Stimulated activated CD4-positive, alpha-beta T cell treated with anti-CD3 and anti-CD28 coated beads, Interleukin-4, amount 100 ng/mL, for 4 hours (primary cell): ENCODE measurements at places on chromosomes 12 and 14.

- DNase-seq, result no peak
Measured at GRCh38 chr12:13504736-13505135, 308.2 kb downstream of the EMP1 start.

GRCh38 chr14:59422069-59422881 is 42.9 kb downstream of the GPR135 start:
- no peak for DNase-seq

DNA sequence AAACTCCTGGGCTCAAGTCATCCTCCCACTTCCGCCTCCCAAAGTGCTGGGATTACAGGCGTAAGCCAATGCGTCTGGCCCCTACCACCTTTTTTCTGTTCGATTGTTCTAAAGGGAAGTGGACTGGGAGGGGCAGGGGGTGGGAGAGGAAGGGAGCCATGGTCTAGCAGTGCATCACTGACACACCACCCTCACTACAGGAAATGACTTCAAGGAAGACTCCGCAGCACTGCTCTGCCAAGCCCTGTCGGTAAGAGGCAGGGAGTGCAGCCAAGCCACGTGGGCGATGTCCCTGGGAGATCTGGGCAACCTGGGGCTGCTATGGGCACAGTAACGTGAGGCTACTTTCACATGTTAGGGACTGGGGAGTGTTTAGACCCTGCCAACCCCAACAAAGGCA is 18.0 kb downstream of the LRRC74A start:
- peak; percentile 67 for DNase-seq

- DNase-seq, result no peak
Measured at GRCh38 chr12:76852106-76852505, 26.7 kb downstream of the CSRP2 start.

GRCh38 chr12:120012067-120012621 is 23.1 kb downstream of the BICDL1 start:
- peak; percentile 89 for DNase-seq
